ENCODE measurements at places on chromosomes 3 and 15. TPM values are rescaled to one million over a fixed set of nuclear protein-coding genes. Genes with fewer than 3 reads are reported as not detected.

- DNase-seq, result no peak
Observed at GRCh38 chr3:187319699-187320302, 28.3 kb upstream of the MASP1 start.

FRMD4B gene
- 96.7 TPM for total RNA-seq

GRCh38 chr15:70826634-70827033, 27.3 kb downstream of the LARP6 start:
- DNase-seq, result no peak

SCG5 gene
- 0.92 TPM for total RNA-seq

DNA sequence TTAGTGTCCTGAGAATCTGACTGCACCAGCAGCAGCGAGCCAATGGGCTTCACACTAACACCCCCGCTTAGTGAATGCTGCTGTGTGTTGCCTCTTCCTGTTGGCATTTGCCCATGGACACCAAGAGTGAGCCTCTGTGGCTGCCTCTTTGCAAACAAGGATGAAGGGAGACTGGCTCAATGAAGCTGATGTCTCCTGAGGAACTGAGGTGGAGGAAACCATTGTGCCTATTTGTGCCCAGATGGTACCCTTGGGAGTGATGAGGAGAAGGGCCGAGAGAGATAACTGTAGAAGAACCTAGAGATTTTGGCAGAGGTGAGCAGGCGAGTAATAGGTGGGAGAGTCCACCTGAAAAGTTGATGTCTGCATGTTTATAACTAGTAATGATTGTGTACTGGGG, 51.2 kb downstream of the IL20RB start:
- no peak for DNase-seq

CCR1 gene
- not detected for total RNA-seq

USP50 gene
- total RNA-seq, result 0.13 TPM

- no peak for DNase-seq
Observed at GRCh38 chr15:73813589-73813988, 59.8 kb upstream of the TBC1D21 start.
